H1 (cell line): ENCODE measurements at places on chromosomes 12 and 14. TPM values are rescaled to one million over a fixed set of nuclear protein-coding genes. Genes with fewer than 3 reads are reported as not detected.

The IQSEC3 gene
- polyA plus RNA-seq, result 1.2 and 2.2 TPM in 2 replicates

The RDH5 gene
- polyA plus RNA-seq, result 6.0 and 7.1 TPM in 2 replicates

The MDGA2 gene
- 0.02 and 0.11 TPM in 2 replicates for polyA plus RNA-seq

The GUCY2C gene
- 1.1 and 1.9 TPM in 2 replicates for polyA plus RNA-seq

The CSAD gene
- 11.3 and 15.4 TPM in 2 replicates for polyA plus RNA-seq

The ZDHHC22 gene
- 23.8 and 30.7 TPM in 2 replicates for polyA plus RNA-seq

The TMEM30B gene
- polyA plus RNA-seq, result 18.7 and 27.3 TPM in 2 replicates

The TAS2R30 gene
- polyA plus RNA-seq, result 0.16 and 0.33 TPM in 2 replicates

The LRRC23 gene
- 3.5 and 3.6 TPM in 2 replicates for polyA plus RNA-seq

The APOF gene
- polyA plus RNA-seq, result not detected in 2 replicates

The TCL1B gene
- 11.5 and 14.7 TPM in 2 replicates for polyA plus RNA-seq

The RNFT2 gene
- 12.7 and 14.2 TPM in 2 replicates for polyA plus RNA-seq

The SART3 gene
- polyA plus RNA-seq, result 16.0 and 21.4 TPM in 2 replicates

The LPAR5 gene
- polyA plus RNA-seq, result 0.24 and 0.63 TPM in 2 replicates

The ASPG gene
- 0.59 and 0.89 TPM in 2 replicates for polyA plus RNA-seq

The FSCB gene
- polyA plus RNA-seq, result not detected in 2 replicates

The ADSS1 gene
- 7.1 and 9.4 TPM in 2 replicates for polyA plus RNA-seq

The JAG2 gene
- polyA plus RNA-seq, result 2.8 and 4.8 TPM in 2 replicates

The GALC gene
- 5.4 and 6.1 TPM in 2 replicates for polyA plus RNA-seq

The KRT3 gene
- polyA plus RNA-seq, result not detected in 2 replicates

The CCDC177 gene
- polyA plus RNA-seq, result 0.62 and 1.4 TPM in 2 replicates

The TMEM229B gene
- polyA plus RNA-seq, result 0.85 and 1.7 TPM in 2 replicates

The LTBP2 gene
- polyA plus RNA-seq, result 0.48 and 0.67 TPM in 2 replicates

The RERGL gene
- not detected in 2 replicates for polyA plus RNA-seq

The RPL10L gene
- not detected in 2 replicates for polyA plus RNA-seq

The ZC3H10 gene
- 4.0 and 5.1 TPM in 2 replicates for polyA plus RNA-seq

The SLC15A5 gene
- not detected in 2 replicates for polyA plus RNA-seq

The TSPAN19 gene
- polyA plus RNA-seq, result 0.05 and 0.09 TPM in 2 replicates

The CCDC196 gene
- not detected in 2 replicates for polyA plus RNA-seq

The ZNF605 gene
- 2.7 and 3.6 TPM in 2 replicates for polyA plus RNA-seq

The PTPRO gene
- 0.44 and 0.73 TPM in 2 replicates for polyA plus RNA-seq

The KRT82 gene
- polyA plus RNA-seq, result not detected in 2 replicates

The LRP1-AS gene
- polyA plus RNA-seq, result not detected in 2 replicates
